ENCODE measurements at places on chromosomes 12 and 14. TPM values are rescaled to one million over a fixed set of nuclear protein-coding genes. Genes with fewer than 3 reads are reported as not detected.

SLC17A8 gene
- total RNA-seq = not detected

RNU6-7 gene
- total RNA-seq = not detected

PPP1R36 gene
- not detected for total RNA-seq

- DNase-seq = no peak
Observed at GRCh38 chr12:24775073-24775472, 173.8 kb downstream of the BCAT1 start.

STXBP6 gene
- total RNA-seq = 41.4 TPM

REP15 gene
- total RNA-seq = 8.2 TPM

DNA sequence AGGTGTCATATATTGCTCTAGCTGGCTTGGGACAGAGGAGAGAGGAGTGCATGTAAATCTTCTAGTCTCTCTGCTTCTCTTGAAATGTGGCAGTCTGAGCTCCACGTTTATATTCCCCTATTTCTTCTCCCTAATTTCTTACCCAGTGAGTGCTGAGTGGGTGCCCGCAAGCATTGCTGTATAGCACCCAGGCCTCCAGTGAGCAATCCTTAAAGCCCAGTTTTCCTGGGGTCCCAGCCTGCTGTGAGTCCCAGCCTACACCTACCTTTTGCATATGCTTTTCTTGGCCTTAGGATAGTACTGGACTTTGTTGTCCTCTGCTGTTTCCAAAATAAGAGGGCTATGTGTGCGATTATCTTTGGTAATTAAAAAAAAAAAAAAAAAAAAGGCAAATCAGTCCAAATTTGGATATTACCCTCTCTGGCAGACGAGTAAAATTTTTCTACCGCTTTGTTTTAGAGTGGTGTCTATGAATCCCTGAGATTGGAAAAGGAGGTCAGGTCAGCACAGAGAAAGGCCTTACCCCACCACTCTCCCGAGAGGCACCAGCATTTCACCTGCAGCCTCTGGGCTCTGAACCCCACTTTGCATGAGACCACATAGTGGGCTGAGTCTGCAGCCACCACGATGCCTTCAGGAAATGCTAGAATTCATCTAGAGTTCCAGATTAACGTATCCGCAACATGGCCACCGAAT lies 1.1 kb downstream of the MGST1 start:
- DNase-seq = no peak

- no peak for DNase-seq
Observed at GRCh38 chr14:63764103-63764502, 36.2 kb upstream of the SGPP1 start.

RPS6KA5 gene
- 10.6 TPM for total RNA-seq

DNA sequence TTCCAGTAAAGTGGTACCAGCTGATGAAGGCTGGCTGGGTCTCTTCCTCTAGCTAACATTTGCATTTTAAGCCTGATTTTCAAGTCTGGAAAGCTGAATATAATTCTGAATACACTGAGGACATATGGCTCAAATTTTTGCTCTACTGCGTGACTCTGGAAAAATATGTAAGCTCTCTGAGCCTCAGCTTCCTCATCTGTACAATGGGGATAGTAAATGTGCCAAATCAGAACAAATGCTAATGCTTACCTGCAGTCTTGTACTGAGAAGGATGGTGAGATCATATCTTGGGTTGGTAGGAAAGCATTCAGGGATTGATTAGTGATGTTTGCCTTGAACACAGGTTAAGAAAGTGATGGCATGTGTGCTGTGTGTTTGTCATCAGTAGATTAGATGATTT lies 14.6 kb downstream of the HNF1A start:
- DNase-seq = no peak

DNA sequence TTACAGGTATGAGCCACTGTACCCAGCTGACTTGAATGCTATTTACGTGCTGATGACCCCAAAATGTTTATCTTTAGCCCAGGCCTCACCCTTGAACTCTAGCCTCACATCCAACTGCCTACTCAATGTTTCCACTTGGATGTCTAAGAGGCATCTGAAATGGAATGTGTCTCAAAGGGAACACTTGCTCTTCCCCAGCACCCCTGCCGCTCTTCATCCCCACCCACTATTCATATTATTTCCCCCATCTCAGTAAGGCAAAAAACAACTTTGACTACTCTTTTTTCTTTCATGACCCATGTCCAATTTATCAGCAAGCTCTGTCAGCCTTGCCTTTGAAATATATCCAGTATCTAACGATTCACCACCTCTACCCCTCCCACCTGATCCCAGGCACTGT lies 204.6 kb downstream of the PAWR start:
- no peak for DNase-seq

DNA sequence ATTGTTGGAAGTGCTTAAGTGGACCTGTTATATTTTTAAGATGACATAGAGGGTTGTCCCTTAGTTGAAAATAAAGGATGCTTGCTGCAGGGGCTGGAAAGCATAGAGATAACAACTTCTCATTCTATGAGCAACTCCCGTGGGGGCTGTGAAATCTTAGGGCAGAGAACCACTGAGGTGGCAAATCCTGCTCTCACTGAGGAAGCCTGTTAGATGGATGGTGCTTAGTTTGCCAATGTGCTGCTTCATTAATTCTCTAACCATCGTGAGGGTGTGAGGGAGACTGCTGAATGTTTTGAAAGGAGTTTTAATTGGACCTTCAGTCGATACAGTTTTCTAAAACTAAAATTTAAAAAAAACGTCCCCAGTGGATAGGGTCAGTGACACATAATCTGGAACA lies 46.5 kb downstream of the PTPRO start:
- DNase-seq = no peak

DNA sequence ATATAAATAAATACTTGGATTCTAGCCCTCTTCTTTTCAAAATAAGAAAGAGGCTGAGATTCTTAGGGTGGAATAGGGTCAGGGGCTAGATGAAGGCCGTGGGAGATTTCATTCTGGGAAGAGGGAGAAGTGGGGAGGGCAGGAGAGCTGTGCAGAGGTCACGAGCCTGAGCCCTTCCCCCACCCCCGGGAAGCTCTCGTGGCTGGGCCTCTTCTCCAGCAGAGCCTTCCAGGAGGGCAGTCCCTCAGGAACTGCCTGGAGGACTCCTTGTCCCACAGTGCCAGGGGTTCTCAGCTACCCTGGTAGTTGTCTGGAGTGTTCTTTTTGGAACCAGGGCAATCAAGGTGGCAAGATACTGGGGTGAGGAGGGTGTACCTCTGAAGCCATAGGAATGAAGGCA lies 94.0 kb downstream of the ESR2 start:
- no peak for DNase-seq

- no peak for DNase-seq
Observed at GRCh38 chr12:44812062-44812461, 64.1 kb downstream of the NELL2 start.

HNF1A gene
- not detected for total RNA-seq

GALNT6 gene
- total RNA-seq = 1.7 TPM

NEDD8 gene
- 218 TPM for total RNA-seq

GRCh38 chr12:104865080-104865479 lies 93.0 kb downstream of the SLC41A2 start:
- no peak for DNase-seq

DNA sequence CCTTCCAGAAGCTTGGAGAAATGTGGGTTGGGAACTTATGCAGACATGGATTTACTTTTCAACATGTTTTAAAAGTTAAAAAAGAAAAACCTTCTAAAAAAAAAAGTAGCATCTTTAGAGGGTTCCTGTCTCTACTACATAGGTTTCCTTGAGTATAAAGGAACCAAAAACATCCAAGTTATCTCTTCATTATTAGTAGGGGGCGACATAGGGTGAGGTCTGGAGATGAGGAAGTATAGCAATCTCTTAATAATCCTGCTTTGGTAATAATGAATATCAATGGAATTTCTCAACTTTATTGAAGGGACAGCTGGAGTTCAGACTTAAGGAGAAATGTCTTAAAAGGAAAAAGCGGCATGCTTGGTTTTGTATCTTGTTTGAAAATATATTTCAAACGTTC lies 6.5 kb upstream of the PLXNC1 start:
- DNase-seq = no peak

REM2 gene
- not detected for total RNA-seq

- no peak for DNase-seq
Observed at GRCh38 chr14:91332986-91333649, 84.5 kb downstream of the CCDC88C start.

GRCh38 chr14:50082784-50083466 lies 33.4 kb downstream of the VCPKMT start:
- DNase-seq = no peak

GRCh38 chr14:65277580-65278270 lies 134.8 kb upstream of the FUT8 start:
- no peak for DNase-seq

DNA sequence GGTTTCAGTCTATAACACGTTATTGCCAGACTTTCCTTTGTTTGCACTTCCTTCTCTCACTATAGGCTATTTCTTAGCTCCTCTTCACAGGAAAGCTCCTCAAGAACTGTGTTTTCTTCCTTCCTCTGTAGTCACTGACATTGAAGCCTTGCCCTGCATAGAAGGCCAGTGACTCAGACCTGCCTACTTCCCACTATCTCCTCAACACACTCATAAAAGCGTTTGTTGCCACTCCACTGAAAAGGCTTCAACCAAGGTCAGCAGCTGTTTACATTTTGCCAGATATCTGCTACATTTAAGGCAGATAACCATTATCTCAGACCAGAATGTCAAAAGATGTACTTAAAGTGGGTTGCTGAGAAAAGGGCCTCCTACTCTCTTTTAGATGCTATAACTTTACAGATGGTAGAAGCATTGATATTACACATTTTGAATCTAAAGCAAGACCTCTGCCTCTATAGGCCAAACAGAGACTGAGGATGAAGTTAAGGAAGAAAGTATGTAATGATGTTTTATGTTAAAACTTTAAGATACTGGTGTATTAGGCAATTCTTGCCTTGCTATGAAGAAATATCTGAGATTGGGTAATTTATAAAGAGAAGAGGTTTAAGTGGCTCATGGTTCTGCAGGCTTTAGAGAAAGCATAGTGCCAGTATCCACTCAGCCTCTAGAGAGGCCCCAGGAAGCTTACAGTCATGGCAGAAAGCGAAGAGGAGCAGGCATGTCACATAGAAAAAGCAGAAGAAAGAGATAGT lies 233.3 kb upstream of the FLRT2 start:
- DNase-seq = no peak

- no peak for DNase-seq
Observed at GRCh38 chr12:117885211-117885610, 83.6 kb downstream of the KSR2 start.

PAH gene
- not detected for total RNA-seq

TSPAN8 gene
- total RNA-seq = not detected

GRCh38 chr14:34930591-34931091 lies 52.2 kb upstream of the SRP54 start:
- DNase-seq = no peak

GRCh38 chr12:28568118-28568517 lies 377.9 kb downstream of the CCDC91 start:
- no peak for DNase-seq

GRCh38 chr12:117641885-117642284 lies 280.5 kb upstream of the NOS1 start:
- DNase-seq = no peak

DNA sequence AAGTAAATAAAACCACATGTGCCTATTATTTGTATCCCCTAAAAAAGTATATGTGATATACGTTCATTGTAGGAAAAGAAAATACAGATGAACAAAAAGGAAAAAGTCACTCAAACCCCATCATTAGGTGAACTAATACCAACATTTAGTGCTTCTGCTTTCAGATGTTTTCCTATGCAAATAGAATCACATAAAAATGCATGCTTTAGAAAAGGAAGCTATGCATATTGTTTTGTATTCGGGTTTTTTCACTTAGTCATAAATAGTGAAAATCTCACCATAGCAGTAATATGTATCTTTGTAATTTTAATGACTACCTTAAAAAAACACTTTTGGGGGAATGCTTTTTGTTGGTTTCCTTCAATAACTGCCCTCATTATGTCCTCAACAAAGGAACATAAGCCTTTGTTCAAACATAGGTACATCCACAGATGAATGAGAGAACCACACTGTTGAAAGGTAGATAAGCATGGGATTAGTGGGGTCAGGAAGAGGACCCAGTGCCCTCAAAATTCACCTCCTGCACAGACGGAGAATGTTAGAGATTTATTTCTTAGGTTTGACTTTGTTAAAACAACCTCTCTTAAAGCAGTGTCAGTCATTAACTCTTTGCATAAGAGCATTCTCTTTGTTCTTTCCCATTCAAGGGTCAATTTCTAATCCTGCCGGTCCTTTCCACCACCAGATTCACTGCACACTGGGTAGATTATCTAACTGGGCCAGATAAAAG lies 6.5 kb downstream of the AMDHD1 start:
- no peak for DNase-seq

AMIGO2 gene
- 2.7 TPM for total RNA-seq

SLC2A14 gene
- not detected for total RNA-seq

DNA sequence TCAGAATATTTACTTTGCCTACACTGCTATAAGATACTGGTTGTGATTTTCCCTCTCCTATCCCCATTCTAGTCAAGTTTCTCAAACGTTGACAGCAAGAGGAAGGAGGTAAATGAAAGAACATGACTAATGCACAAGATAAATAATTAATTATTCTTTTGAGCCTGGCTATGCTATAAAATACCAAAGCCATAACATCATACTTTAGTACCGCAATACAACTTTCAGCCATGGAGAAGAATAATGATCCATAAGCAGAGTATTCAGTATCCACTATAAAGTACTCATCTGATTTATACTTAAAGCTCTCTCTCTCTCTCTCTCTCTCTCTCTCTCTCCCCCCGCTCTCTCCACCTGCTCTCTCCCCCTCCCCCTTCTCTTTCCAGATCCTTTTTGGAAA lies 41.3 kb downstream of the TDG start:
- DNase-seq = no peak

DNA sequence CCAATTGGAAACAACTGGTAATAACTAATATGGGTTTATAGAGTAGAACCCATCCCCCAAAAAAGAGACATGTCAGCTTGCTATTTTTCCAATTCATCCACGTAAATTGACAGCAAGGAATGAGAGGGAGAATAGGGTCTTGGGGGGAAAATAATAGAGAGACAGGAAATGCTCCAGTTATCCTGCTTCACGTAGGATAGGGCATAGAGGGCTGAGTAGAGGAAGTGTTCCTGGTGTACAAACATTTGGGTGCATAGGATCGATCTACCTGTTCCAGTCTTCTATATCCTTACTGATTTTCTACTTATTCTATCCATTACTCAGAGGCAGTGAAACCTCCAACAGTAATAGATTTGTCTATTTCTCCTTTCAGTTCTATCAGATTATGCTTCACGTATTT lies 49.6 kb upstream of the COL2A1 start:
- DNase-seq = no peak
